GM23248 (cell line): ENCODE measurements at places on chromosomes 12 and 14. TPM values are rescaled to one million over a fixed set of nuclear protein-coding genes. Genes with fewer than 3 reads are reported as not detected.

- no peak for DNase-seq
These were observed 94.7 kb upstream of the DIO3 start for GRCh38 chr14:101466456-101467180.

GRCh38 chr12:80186727-80187217 is 87.4 kb downstream of the OTOGL start:
- peak; percentile 97 for DNase-seq

Gene ASPG
- not detected in 2 replicates for polyA plus RNA-seq

GRCh38 chr12:132413931-132414588 is 75.9 kb upstream of the FBRSL1 start:
- DNase-seq, result no peak

Gene TMEM253
- polyA plus RNA-seq, result 0.18 TPM in 1 of 2 replicates, not detected in the other

DNA sequence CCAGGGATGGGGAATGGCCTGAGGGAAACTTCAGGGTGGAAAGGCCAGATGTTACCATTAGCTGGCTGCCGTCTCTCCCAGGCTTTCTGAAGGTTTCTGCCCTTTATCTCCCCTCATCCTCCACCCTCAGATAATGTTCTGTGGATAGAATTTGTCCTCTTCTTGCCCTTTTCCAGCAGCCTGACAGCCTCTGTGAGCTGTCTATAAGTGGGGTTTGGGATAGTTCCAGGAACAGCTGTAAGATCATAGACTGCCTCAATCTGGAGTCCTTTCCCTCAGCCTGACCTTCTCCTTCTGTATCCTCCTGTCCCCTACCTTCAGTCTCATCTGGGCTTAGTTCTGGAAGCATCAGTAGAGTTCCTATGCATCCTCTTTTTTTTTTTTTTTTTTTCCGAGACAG is 2.8 kb upstream of the RND1 start:
- DNase-seq, result no peak

DNA sequence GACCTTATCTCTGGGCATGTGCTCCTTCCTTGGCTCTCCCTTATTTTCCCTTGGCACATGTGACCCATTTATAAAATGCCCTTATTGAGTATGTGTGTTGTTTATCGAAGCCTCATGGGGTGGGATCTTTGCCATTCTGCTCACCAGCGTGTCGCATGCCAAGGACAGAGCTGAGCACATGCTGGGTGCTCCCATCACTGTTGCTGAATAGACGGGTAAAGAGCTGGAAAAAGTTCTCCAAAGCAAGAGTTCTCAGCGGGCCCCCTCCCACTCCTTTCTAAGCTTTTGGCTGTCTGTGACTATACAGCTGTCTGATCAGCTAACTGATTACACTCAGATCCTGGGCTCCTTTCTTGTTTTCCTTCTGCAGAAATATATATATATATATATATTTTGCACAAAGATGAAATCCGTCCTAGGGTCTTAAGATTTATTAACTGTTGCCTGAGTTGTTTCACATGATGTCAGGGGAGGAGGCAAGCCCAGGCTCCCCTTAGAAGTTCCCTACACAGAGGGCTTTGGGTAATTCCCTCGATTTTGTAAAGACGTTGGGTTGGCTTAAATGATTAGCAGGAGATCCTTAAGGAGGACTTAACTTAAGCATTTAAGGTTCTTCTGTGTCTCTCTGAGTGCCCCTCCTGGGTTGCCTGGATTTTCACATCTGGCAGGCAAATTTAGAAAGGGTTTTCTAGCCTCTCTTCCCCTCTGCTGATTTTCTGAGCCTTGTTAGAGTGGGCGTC is 71.6 kb downstream of the TMEM132C start:
- no peak for DNase-seq

GRCh38 chr12:57846285-57846576 is 298 bp downstream of the CTDSP2 start:
- DNase-seq, result no peak

Gene MVK
- polyA plus RNA-seq, result 6.7 and 7.2 TPM in 2 replicates

Gene AHNAK2
- 38.3 and 38.9 TPM in 2 replicates for polyA plus RNA-seq

GRCh38 chr12:116975779-116976393 is 65.1 kb downstream of the FBXW8 start:
- DNase-seq, result peak; percentile 51

Gene SRRM4
- polyA plus RNA-seq, result 0.03 TPM in 1 of 2 replicates, not detected in the other

DNA sequence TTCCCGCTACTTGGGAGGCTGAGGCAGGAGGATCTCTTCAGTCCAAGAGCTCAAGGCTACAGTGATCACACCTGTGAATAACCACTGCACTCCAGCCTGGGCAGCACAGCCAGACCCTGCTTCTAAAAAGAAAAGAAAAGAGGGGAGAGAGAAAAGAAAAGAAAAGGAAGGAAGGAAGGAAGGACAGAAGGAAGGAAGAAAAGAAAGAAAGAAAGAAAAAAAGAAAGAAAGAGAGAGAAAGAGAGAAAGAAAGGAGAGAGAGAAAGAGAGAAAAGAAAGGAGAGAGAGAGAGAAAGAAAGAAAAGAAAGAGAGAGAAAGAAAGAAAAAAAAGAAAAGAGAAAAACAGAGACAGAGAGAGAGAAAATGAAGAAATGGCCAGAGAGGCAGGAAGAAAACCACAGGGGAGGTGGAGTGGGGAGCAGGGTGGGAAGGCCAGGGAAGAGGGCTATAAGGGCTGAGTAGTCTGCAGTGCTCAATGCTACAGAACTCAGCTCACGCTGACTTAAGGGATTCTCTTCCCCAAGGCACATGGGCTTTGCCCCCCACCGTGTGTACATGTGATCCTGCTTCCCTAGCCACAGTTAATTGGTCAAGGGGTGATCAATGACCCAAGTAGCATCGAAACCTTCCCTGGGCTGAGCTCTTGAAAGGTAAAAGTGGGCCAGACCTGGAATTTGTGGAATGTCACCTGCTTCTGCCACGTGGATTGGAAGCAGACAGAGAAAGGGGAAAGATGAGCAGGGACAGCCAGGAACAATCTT is 90.4 kb upstream of the TMCC3 start:
- no peak for DNase-seq

Gene DAO
- not detected in 2 replicates for polyA plus RNA-seq

- DNase-seq, result no peak
These were observed 18.7 kb downstream of the SOS2 start for GRCh38 chr14:50212726-50213125.

Gene BDKRB2
- polyA plus RNA-seq, result 12.4 and 13.3 TPM in 2 replicates

Gene NRIP2
- 0.24 and 0.46 TPM in 2 replicates for polyA plus RNA-seq

Gene INSM2
- polyA plus RNA-seq, result not detected in 2 replicates

Gene OTUB2
- polyA plus RNA-seq, result 1.3 and 1.6 TPM in 2 replicates

Gene LGALS3
- 541 and 553 TPM in 2 replicates for polyA plus RNA-seq

Gene ADIPOR2
- 4.2 and 4.9 TPM in 2 replicates for polyA plus RNA-seq

DNA sequence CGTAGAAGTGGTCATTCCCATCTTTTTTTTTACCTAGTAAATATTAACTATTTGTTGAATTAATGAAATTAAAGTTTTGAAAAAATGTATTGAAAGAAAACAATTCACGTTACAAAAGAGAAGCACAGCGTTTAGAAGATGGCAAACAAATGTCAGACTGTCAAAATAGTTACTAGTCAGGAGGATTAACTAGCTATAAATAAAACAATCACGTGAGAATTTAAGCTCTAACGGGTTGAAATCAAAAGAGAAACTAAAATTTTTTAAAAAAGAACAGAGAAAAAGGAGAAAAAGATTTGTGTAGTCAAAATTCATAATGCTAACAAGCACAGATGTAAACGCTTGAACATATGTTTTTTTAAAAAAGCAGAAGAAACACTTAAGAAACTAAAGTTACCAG is 26.4 kb downstream of the DDHD1 start:
- peak; percentile 39 for DNase-seq

Gene SLC25A47
- not detected in 2 replicates for polyA plus RNA-seq

Gene IL23A
- 0.19 and 0.31 TPM in 2 replicates for polyA plus RNA-seq

DNA sequence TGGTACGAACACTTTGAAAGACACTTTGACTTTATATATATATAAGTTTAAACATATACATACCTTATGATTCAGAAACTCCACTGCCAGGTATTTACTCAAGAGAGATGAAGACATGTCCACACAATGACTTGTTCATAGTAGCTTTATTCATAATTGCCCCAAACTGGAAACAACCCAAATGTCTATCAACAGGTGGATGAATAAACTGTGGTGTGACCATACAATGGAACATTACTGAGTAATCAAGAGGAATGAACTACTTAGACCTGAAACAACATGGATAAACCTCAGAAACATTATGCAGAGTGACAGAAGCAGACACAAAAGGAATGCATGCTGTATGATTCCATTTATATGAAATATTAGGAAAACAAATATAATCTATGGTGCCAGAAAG is 71.1 kb downstream of the PPP1R36 start:
- no peak for DNase-seq

Gene SMOC1
- polyA plus RNA-seq, result 0.70 and 1.3 TPM in 2 replicates

DNA sequence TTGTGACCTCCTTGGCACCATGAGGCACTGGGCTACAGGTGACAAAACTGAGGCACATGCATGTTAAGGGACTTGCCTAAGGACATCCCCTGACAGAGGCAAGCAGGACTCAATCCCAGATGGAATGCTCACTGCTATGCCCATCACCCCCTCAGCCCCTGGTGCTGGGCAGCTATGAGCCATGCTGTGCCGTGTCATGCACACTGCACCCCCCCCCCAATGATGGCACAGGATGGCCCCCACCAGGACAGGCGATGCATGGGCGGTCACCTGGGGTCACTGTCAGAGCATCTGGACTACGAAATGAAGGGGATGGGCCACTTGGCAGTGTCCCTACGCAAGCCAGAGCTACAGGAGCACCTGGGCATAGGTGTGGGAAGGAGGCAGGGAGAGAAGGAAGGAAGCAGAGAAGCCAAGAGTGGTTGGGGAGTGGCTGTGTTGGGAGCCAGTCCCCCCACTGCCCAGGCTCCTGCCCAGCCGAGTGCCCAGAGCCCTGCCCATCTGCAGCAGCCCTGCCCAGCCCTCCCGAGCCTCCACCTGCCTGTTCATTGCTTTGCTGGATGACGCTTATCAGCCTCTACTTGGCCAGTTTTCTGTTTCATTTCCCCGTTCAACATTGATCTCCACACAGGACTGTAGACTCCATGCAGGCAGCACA is 84.9 kb upstream of the DIO3 start:
- DNase-seq, result no peak

- peak; percentile 59 for DNase-seq
These were observed 620 bp downstream of the MMP17 start for GRCh38 chr12:131828671-131829355.

Gene C12orf50
- not detected in 2 replicates for polyA plus RNA-seq

- no peak for DNase-seq
These were observed 67.0 kb downstream of the FBXW8 start for GRCh38 chr12:116977465-116978380.

DNA sequence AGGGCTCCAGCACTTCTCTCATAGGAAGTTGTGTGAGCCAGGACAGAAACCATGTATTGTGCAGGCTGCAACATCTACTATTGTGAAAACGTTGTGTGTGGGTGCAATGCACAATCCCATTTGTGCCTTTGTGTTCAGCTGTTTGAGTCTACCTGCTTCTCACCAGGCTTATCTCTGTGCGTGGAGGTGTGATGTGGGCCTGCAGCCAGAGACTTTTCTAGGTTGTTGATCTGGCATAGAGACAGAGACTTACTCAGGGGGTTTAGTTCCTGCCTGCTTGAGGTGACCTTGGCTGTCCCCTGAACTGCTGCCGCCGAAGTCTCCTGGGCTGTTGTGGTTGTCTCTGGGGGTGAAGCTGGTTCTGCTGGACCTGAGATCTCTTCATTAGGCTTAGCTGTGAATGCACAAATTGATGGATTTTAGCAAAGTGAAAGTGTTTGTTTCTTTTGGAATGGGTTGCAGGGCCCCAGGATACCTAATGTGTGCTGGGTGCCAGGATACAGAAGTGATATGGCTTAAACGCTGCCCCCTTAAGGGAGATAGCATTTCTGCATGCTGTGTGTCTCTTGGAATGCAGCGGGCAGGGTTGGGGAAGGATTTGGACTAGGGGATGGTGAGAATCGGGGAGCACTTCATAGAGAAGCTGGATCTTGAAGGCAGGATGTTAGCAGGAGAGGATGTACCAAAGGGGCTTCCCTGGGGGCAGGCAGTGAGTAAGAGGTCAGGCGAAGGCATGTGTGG is 2.5 kb downstream of the LACRT start:
- DNase-seq, result no peak

- peak; percentile 65 for DNase-seq
These were observed 29.1 kb upstream of the SOS2 start for GRCh38 chr14:50260511-50260910.

DNA sequence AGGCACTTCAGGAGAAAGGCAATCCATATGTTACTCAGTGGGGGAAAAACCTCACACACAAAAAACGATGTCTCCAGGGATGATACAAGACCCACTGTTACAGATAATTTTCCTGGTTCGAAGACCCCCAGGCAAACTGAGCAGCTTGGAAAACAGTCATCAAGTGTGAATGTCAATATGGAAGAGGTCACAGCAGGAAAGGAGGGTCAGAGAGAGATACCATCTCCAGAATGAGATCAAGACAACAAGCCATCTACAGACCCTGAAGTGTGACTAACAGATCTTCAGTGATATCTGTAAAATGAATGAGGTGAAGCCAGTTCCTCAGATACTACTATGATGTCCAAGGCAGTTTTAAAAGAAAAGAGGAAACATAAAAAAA is 28.6 kb downstream of the GNS start:
- no peak for DNase-seq

Gene COPZ1
- 170 and 183 TPM in 2 replicates for polyA plus RNA-seq

Gene HAL
- polyA plus RNA-seq, result not detected in 2 replicates

Gene GNB3
- polyA plus RNA-seq, result 1.5 and 2.2 TPM in 2 replicates

- DNase-seq, result peak; percentile 62
These were observed 70.0 kb downstream of the PDE3A start for GRCh38 chr12:20438299-20438779.

DNA sequence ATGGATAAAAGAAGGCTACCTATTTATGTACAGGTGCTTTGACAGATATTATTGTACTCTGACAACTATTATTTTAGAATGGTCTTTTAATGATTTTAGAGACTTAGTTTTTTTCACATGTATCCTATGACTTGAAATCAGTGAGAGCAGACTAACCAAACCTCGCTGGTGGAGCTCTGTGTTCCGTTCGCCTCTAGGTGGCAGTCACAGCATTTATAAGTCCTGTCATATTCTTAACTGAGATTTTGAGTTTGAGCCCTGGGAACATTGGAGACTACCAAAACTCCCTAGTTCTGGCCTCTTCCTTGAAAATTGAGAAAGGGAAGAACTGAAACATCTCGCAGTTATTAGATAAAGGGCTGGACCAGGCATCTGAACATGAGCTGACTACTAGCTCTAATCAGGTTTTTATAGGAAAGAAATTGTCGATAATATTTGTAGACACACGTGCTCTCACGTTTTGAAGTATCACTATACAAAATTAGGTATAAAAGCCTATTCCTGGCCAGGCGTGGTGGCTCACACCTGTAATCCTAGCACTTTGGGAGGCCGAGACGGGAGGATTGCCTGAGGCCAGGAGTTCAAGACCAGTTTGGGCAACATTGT is 48.3 kb downstream of the TTLL5 start:
- DNase-seq, result peak; percentile 90

Gene KRT77
- not detected in 2 replicates for polyA plus RNA-seq

GRCh38 chr12:118274066-118274465 is 98.6 kb downstream of the TAOK3 start:
- DNase-seq, result no peak

GRCh38 chr12:23550753-23551152 is 398.7 kb downstream of the SOX5 start:
- DNase-seq, result no peak
